ENCODE measurements at places on chromosomes 11 and 22.

- no peak for DNase-seq
Observed at GRCh38 chr11:112255067-112255720, 5.5 kb downstream of the PLET1 start.

DNA sequence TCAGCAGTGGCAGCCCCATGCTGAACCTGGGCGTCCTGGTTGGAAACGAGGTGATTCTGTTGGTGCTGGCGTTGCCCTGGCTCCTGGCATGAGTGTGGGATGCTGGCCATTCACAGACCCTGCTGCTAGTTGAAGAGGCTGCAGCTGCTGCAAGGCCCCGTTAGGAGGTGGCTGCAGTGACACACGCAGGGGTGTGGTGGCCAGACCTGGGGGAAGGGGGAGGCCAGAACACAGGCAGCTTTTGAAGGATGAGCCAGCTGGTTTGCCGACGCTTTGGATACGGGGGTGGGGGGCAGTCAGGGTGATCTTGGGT lies 77.2 kb downstream of the MORC2 start:
- DNase-seq = no peak

GRCh38 chr22:41880653-41881052 lies 34.2 kb downstream of the SHISA8 start:
- no peak for DNase-seq

- no peak for DNase-seq
Observed at GRCh38 chr11:68199295-68199987, 13.7 kb downstream of the KMT5B start.

DNA sequence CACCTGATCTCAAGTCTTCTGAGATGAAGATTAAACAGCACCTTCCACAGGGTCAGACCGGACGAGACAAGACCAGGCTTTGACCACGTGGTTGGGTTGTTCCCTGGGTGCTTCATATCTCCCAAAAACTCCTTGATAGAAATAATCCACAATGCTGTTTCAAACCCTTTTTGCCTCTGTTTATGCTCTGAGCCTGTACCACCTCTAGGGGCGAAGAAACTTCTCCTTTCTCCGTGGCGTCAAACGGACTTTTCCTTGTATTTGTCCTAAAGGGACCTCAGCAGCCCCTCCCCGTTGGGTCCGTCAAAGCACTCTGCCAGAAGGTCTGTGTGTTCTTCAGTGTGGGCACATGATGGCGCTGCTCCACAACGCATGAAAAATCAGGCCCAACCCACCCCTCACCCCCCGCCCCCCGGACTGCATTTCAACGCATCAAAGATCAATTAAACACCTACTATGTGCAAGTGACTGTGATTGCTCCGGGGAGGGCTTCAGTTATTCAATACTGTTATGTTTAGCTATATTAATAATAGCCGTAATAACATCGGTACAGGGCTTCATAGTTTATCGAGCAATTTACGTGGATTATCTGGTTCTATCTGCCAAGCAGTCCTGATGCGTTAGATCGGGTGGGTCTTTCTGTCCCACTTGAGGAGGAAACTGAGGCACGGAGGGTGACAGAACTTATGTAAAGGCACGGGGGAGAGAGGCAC lies 17.3 kb upstream of the EIF3D start:
- DNase-seq = no peak

DNA sequence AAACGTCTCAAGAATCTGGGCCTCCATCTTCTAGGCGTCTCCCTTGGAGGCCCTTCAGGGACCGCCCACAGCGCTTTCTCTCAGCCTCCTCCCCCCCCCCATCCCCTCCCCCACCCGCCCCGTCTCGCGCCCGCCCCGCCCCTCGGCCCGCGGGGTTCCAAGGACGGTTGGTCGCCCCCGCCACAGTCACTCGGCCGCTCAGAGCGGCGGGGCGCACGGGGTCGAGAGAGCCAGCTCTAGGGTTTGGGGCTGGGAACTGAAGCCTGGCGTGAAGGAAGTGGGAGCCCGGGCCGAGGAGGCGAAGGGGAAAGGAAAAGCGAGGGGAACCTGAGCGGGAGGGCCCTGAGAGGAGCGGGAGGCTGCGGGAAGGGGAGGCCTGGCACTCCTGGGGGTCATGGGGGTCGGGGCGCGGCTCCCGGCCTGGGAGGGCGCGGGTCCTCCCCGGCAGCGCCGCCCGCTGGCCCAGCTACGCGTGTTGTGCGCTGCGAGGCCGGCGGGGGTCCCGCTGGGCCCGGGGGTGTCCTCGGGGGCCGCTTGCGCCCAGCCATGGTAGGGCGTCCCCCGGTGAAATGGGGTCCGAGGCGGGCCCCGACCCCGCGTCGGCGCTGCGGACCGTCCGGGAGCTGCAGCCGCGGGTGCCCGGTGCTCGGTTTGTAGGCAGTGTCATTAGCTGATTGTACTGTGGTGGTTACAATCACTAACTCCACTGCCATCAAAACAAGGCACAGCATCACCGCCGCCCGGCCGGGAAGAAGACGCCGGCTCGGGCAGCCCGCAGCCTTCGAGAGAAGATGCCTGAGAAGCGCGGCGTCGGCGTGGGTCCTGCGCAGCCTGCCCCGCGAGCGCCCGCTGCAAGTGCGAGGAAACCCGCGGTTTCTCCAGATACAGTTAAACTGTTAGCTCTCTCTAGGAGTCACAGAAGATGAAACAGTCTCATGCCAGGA lies at the start of gene BTG4:
Gene BTG4 (minus strand): TSS at position 91 of the 944 bp plus-strand sequence. CDS start 13,610 bp downstream, outside the sequence.
- no peak for DNase-seq
